ENCODE measurements at places on chromosomes 1 and 21.
A peak's percentile ranks its signal among the peaks of the same experiment; 100 is the strongest.

GRCh38 chr1:184757406-184757805 lies 2.7 kb upstream of the EDEM3 start:
- DNase-seq: no peak

DNA sequence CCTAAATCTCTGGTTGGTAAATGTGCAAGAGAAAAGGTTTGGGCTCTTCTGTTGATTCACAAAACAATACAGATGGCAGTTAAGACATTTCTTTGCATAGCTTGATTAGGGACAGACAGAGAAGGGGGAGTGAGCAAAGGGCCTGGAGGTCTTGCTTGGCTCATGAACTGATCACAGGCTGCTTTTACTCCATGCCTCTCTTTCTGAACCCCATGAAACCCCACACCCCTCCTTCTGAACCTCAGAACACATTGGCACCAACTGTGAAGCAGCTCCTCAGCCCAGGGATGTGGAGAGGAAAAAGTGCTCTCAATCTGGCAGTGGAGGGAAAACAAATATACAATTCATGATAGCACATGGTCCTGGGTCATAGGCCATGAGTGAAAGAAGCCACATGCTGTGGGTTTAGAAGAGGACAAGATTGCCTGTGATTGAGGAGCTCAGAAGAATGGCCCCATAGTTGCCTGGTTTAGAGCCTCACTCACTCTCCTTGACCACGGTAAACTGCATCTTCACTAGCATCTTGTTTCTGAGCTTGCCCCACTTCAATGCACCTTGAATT lies 111.6 kb upstream of the GADD45A start:
- no peak for DNase-seq

GRCh38 chr1:30744060-30744756 lies 13.4 kb downstream of the LAPTM5 start:
- peak; percentile 63 for DNase-seq

DNA sequence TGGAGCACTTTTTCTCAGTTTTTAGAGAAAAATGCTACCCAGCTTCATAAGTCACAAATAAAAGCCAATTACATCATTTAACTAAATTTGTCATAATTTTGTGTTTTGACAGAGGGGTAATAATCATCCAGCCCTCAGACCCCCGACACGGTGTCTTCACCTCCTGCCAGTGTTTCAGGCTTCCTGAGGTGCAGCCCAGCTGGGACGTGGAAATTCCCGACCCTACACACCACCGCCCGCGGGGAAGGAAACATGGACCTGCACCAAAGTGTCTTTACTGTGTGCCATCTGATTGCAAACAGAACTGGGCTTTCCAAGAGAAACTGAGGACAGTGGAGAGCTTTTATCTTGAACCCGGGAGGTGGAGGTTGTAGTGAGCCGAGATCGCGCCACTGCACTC lies 7.7 kb upstream of the INAVA start:
- DNase-seq: no peak

DNA sequence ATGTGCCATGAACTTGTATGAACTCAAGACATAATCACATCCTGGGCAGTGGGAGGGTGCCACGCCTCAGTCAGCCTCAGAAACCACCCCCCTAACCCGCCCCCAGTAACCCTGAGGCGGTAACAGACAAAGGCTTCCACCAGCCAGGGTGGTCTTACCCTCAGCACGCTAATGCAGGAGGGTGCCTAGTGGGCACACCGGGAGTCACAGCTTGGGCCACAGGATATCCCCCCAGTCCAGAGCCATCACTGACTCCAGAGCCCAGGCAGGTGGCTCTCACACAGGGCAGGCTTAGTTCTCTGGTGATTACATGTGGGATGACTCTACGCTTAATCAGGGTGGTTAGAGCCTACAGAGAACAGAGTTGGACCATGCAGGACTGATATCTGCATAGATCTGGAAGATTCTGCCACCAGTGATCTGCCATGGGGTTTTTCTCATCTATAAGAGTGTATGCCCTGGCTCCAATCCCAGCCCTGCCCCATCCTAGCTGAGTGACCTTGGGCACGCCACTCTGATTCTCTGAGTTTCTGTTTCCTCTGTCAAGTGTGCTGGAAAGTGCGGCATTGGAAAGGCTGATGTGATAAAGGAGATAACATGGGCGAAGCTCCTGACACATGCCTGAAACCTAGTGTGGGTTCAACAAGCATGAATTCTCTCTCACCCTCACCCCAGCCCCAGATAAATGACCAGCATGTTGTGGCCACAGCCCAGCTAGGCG lies 27.3 kb downstream of the OPTC start:
- no peak for DNase-seq

- DNase-seq: peak; percentile 77
Measured at GRCh38 chr1:219416598-219417238, 196.2 kb downstream of the ZC3H11B start.

DNA sequence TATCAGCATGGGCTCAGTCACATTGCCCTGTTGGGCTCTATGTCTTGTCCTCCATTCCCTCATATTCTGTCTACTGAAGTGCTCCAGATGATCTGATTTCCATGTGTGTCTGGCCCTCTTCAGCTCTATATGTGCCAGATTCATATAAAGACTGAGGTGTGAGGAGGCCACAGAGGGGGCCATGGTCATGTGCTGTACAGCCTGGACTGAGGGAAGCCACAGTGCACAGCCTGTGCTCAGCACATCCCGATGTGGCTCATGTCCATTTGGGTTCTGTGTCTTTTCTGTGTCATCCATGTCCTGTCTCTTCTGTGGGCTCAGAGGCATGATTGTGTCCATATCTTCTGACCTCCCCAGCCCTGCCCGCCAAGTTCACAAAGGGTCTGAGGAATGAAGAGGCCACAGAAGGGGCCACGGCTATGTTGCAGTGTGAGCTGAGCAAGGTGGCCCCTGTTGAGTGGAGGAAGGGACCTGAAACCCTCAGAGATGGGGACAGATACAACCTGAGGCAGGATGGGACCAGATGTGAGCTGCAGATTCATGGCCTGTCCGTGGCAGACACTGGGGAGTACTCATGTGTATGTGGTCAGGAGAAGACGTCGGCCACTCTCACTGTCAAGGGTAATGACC lies 97.0 kb downstream of the OBSCN start:
- no peak for DNase-seq

DNA sequence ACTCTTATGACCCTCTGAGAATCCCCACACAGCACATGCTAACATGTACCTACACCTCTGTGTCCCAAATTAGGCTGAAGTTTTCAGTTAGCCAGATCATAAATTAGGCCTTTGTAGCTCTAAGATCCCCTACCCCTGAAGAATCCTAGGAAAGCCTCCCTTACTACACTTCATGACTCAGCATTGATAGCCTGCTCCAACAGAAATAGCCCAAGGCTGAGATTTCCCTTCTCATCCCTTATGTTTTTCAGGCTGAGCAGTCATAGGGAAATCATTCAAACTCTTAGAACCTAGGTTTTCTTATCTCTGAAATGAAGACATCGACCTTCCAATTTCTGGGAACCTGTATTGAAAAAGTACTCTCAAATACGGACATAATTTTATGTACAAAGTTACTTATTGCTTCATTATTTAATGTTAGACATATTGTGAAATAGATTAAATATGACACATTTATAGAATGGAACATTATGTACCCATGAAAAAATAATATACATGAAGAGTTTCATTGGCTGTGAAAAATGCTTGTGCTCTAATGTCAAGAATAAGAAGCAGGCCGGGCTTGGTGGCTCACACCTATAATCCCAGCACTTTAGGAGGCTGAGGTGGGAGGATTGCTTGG lies 122.4 kb upstream of the UBE2U start:
- DNase-seq: no peak

- no peak for DNase-seq
Measured at GRCh38 chr1:115714572-115715141, 53.9 kb downstream of the CASQ2 start.

- DNase-seq: no peak
Measured at GRCh38 chr1:53643881-53644390, 95.0 kb downstream of the GLIS1 start.

GRCh38 chr21:43741423-43742096 lies 22.6 kb downstream of the PDXK start:
- no peak for DNase-seq

DNA sequence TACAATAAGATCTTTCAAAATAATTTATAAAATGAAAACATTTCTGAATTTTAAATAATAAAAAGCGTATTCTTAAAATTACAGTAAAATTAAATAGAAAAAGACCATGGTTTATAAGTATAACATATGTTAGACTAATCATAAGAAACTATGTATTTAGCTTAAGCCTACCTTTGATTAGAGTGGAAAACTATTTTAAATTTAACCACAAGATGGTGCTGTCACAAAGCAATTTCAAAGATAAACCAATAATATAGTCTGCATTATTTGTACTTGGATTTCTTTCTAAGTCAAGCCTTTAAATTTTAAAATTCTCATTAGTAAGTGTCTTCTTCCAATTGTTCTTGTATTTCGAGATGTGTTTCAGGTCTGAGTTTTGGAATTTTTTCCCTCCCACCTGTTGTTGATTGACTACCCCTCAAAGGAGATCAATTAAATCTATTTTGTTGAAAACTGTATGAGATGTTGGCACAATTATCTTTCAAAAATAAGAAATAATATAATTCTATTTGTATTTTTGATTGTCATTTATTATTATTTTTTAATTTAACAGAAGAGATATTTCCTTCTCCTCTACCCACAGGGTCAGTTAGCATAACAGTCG lies 459.8 kb downstream of the KCNT2 start:
- DNase-seq: no peak

DNA sequence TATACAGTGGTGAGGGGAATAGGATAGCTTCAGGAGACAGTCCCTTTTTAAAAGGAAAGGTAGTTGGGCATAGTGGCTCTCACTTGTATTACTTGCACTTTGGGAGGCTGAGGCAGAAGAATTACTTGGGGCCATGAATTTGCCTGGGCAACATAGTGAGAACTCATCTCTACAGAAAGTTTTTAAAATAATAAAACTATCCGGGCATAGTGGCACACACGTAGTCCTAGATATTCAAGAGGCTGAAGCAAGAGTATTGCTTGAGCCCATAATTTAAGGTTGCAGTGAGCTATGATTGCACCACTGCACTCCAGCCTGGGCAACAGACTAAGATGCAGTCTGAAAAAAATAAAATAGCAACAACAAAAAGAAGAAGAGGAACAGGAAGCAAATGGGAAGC lies 27.2 kb downstream of the GORAB start:
- DNase-seq: no peak

DNA sequence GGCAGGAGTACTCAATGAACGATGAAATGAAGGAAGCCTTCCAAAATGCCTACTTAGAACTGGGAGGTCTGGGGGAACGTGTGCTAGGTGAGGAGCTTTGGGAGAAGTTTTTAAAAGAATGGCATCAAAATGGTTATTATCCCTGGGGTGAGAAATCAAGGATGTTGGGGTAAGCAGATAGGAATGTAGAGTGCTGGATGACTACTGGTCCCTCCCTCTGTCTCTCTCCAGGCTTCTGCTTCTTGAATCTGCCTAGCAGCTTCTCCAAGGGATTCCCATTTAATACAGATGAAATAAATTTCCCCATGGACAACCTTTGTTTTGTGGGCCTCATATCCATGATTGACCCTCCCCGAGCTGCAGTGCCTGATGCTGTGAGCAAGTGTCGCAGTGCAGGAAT lies 19.0 kb upstream of the CASQ1 start:
- DNase-seq: no peak

GRCh38 chr1:23352096-23352695 lies 8.1 kb upstream of the HNRNPR start:
- no peak for DNase-seq

DNA sequence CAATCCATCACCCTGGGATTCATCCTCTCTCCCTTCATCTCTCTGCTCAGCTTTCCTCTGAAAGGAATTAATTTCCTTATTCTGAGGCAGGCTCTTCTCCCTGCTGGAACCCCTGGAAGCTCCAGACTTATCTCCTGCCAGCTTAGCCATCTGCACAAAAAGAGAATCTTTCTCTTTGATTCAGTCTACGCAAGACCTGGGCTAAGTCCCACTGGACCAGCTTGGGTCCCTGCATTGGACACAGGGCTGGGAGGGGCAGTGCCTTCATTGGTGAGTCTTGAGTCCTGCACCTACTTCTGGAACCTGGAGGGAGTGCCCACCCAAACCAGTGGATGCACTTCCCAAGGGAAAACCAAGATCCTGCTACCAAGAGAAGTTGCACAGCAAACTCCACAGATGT lies 271.7 kb upstream of the CSF3R start:
- no peak for DNase-seq

- DNase-seq: peak; percentile 41
Measured at GRCh38 chr1:161962091-161962887, 61.4 kb downstream of the OLFML2B start.

- DNase-seq: peak; percentile 26
Measured at GRCh38 chr1:17356387-17357026, 15.5 kb upstream of the PADI6 start.

- no peak for DNase-seq
Measured at GRCh38 chr1:66334318-66334717, 199.6 kb upstream of the SGIP1 start.

DNA sequence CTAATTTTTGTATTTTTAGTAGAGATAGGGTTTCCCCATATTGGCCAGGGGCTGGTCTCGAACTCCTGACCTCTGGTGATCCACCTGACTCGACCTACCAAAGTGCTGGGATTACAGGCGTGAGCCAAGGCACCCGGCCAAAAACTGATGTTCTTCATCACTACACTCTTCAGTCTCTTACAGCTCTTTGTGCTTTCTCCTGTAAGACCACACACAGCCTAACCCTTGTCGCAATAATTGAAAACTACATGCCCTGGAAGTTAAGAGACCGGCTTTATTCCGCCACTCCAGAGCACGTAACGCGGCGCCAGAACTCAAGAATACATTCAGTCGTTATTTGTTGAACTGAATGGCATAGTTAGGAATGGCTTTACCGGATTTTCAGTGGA lies 552 bp downstream of the GPATCH4 start:
- DNase-seq: no peak
